ENCODE measurements at places on chromosomes 7 and 10.

- no peak for DNase-seq
Measured at GRCh38 chr7:3089493-3089892, 45.8 kb upstream of the CARD11 start.

- no peak for DNase-seq
Measured at GRCh38 chr10:16679511-16679910, 137.7 kb downstream of the RSU1 start.

GRCh38 chr10:110851020-110851612 lies 20.6 kb upstream of the PDCD4 start:
- no peak for DNase-seq

GRCh38 chr10:6498771-6499170 lies 81.3 kb downstream of the PRKCQ start:
- no peak for DNase-seq

GRCh38 chr10:68727146-68727545 lies 6.1 kb downstream of the CCAR1 start:
- no peak for DNase-seq

DNA sequence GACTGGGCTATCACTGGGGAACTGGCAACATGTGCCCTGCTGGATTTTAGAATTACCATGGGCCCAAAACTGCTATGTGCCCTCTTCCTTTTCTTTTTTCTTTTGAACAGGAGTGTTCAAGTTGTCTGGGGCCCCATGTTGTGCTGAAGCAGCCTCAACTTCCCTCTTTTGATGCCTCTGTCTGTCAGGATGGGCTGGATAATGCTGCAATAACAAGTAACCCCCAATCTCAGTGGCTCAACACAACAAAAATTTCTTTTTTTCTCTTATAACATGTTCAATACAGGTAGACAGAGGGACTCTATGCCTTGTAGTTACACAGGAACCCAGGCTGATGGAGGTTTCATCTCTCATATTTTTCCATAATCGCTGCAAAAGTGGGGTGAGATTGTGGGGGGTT lies 8.2 kb upstream of the PCBD1 start:
- DNase-seq = no peak

DNA sequence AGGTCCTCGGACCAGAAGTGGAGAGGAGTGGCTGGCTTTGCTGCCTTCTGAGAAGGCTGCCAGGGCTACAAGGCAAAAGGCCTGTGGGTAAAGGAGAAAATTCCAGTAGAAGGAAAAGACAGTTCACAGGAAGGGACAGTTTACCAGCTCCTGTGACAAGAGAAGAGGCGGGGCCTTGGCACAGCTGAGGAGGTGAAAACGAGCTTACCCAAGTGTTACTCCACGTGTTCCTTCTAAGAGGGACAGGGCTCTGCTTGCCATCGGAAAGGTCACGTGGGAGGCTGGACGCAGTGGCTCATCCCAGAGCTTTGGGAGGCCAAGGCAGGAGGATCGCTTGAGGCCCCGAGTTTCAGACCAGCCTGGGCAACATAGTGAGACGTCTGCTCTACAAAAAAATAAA lies 129.4 kb upstream of the ZNF746 start:
- no peak for DNase-seq

- DNase-seq = no peak
Measured at GRCh38 chr10:103792547-103792946, 62.8 kb downstream of the SH3PXD2A start.

GRCh38 chr10:78898341-78899097 lies 170.2 kb upstream of the ZMIZ1 start:
- no peak for DNase-seq

DNA sequence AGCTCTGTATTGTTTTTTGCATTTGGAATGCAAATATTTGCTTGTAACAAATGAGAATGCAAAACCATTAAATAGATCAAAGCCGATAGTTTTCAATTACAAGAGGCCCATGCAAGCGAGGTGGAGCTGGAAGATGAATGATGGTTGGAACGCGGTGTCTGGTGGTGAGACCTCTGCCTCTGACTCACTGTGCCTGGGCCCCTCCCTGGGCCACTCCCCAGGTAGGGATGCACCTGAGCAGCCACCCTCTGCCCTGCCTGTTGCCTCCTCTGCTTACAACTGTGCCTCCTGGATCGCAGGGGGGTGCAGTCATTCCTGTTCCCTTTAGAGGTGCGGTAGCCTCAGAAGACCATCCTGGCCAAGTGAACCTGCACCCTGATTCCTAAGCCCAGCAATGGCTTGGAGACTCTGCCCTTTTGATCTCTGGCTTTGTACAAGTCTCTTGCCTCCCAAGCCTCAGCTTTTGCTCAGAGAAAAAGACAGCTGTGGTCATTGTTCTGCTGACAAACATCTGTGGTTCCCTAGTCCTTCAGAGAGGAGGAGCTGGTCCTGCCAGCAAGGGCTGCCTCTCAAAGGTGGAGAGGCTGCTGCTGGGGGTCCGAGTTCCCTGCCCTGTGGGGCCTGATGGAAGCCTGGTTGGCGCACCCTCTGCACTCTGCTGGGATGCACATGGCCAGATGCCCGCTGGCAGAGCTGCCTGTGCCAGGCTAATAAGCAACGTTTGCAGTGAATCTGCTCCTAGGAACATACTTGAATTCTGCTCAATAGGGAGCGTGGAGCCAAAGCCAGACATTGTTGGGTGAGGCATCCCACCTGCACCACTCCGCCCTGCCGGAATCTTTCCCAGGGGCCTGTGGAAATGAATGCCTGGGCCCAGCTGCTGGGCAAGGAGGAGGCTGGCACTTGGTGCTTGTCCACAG lies 126.3 kb upstream of the TCERG1L start:
- no peak for DNase-seq

- DNase-seq = no peak
Measured at GRCh38 chr7:56157238-56157790, 41.1 kb upstream of the NUPR2 start.

DNA sequence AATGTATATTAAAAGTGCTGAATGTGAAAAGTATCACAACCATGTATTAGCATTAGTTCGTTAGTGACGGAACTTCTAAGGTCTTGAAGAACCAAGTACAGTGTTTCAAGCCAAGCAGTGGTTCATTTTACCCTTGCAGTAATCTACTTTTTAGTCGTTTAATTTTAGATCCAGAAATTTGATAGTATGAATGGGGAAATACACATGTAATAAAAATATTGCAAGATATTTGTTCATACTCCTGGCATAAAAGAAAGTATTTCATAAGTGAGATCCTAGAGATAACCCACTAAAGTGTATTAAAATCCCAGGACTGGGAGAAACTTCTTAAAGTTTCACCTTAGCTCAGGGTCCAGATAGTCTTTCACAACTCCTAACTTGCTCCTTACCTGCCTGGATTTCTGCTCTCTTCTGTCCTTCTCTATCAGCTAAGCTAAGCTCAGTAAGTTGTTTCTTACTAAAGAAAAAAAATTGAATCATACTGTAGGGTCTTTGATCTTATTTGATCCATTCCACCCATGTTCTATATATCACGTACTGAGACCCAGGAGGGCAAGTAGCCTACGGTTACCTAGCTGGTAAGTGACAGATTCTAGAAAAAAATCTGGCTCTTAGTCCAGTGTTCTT lies 1.5 kb downstream of the BCAP29 start:
- DNase-seq = no peak

- DNase-seq = no peak
Measured at GRCh38 chr10:116270771-116271592, 2.0 kb downstream of the GFRA1 start.

DNA sequence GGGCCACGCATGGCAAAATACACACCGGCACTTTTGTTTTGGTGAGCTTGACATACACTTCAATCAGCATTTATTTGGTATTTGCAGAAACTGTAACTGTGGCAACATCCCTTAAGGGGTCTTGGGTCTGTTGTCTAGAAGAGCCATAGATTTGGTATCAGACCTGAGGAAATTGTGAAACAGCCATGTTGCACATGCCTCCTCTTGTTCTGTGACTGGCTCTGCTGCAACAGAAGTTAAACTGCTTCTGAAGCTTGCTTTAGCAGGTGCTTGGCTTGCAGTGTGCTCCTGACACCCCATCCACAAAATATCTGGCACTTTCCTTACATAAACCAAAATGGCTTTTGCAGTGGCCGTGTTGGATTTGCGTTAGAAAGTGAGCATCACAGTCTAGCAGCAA lies 247.3 kb downstream of the GATA3 start:
- DNase-seq = no peak

GRCh38 chr10:79159785-79160184 lies 91.0 kb downstream of the ZMIZ1 start:
- DNase-seq = no peak

- no peak for DNase-seq
Measured at GRCh38 chr10:63173468-63174232, 40.5 kb downstream of the NRBF2 start.

- no peak for DNase-seq
Measured at GRCh38 chr7:78412216-78412858, 613.8 kb downstream of the PHTF2 start.

GRCh38 chr7:100688326-100688860 lies 5.7 kb downstream of the GIGYF1 start:
- DNase-seq = no peak

- no peak for DNase-seq
Measured at GRCh38 chr10:51092402-51092801, 18.1 kb downstream of the PRKG1 start.

- no peak for DNase-seq
Measured at GRCh38 chr7:151678227-151678604, 158.5 kb upstream of the RHEB start.

- peak; percentile 6 for DNase-seq
Measured at GRCh38 chr7:124856299-124856888, 73.2 kb downstream of the POT1 start.

GRCh38 chr10:22652988-22653481 lies 61.3 kb downstream of the PIP4K2A start:
- DNase-seq = no peak

- DNase-seq = no peak
Measured at GRCh38 chr10:2478656-2479055, 588.7 kb upstream of the PFKP start.

DNA sequence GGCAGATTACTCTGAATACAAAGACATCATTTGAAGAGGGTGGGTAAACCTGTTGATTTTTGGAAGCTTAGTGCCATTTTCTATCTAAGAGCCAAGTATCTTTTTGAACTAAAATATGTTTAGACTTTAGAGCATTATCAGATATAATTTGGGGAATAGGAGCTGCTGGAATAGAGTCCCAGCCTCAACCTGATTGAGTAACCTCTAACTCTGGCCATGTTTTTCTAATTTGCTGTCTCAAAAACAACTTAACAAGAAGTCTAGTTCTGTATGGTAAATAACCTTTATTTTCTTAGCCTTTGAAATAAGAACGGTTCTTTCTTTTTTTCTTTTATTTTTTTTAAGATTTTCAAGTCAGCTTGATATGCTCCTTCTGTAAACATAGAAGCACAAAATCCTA lies 224.5 kb downstream of the DYNC1I1 start:
- no peak for DNase-seq

DNA sequence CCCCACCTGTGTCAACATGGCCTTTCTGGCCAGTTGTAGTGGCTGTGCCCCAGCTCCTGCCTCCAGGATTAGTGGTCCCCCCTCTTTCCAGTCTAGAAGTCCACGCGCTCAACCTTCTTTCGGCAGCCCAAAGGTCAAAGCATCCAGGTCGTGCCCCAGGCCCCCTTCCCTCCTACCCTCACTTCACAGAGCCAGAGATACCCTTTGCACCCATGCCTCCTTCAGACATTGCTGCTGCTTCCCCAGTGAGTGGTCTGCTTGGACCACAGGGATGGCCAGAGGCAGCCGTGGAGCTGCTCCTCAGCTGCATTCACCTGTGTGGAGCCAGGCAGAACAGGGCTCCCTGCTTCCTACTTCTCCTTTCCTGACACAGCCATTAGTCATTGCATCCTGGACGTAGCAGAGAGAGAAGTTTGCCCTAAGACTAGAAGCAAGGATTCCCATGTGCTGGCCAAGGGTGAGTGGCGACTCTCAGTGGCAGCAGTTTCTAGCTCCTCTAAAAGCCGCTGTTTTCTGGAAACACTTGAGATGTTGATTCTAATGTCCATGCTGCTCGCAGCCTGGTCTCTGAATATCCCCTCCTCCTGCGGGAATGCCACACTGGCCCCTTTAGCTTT lies 243.1 kb upstream of the SHH start:
- no peak for DNase-seq

GRCh38 chr10:84539216-84539615 lies 210.8 kb downstream of the CCSER2 start:
- no peak for DNase-seq

- no peak for DNase-seq
Measured at GRCh38 chr10:114372179-114372578, 32.1 kb downstream of the AFAP1L2 start.

DNA sequence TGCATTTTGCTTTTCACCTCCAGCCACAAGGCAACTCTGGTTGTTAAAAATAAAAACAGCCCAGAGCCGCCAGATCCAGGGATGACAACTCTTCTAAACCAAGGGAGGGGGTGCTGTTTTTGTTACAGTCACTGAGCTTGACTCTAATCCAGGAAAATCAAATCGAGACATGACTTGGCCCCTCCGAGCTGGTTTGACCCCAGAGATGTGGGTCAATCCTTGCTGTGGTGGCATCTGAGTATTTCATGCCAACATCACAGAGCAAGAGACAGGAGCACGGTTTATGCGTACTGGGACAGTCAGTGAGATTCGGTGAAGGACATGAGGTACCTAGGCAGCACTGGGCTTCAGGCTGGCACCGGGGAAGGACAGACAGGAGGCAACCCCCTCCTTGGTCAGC lies 88.8 kb upstream of the ZMIZ1 start:
- no peak for DNase-seq

DNA sequence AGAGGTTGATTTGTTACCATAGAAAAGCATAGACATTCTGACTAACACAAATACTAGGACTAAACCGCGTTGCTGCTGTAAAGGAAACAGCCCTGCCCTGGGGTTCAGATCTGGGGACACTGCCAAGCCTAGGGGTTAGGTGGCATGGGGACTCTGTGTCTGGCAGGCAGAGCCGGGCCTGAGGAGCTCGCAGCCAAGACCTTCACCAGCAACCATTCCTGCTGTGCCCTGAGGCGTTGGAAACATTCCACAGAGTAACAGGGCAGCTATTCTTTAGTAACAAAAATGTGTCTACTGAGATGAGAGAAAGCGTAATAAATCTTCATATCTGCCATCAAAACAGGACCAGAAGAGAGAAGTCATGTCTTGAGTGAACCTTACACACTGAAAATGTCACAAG lies 280.5 kb downstream of the POM121L12 start:
- peak; percentile 42 for DNase-seq

GRCh38 chr7:86629-87028 lies 105.7 kb upstream of the FAM20C start:
- DNase-seq = no peak

- DNase-seq = no peak
Measured at GRCh38 chr7:17015598-17016031, 133.8 kb upstream of the AGR3 start.

- no peak for DNase-seq
Measured at GRCh38 chr7:67463316-67463715, 466.7 kb downstream of the TYW1 start.

GRCh38 chr10:11106621-11107374 lies 89.1 kb downstream of the CELF2 start:
- DNase-seq = no peak

DNA sequence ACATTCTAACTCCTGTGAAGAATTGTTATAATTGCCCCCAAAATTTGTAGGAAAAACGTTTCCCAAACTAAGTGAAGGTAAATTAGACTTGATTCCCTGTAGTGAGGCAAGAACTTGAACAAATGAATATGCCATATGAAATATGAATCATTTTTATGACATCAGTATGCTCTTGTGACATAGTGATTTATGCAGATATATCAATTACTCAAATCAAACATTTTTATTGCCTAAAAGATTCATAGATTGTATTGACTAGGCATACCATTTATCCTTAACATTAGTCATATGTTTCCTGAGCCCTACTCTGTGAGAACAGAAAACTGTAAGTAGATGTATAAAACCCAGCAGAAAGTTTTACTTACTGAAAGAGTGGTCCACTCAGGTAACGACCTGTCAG lies 245.6 kb downstream of the MALRD1 start:
- DNase-seq = no peak

All from epithelial cell of proximal tubule (primary cell).